CD4-positive, alpha-beta memory T cell (primary cell): ENCODE measurements at places on chromosomes 5 and 9. TPM values are rescaled to one million over a fixed set of nuclear protein-coding genes. Genes with fewer than 3 reads are reported as not detected.

The PCSK1 gene
- not detected for polyA plus RNA-seq

GRCh38 chr9:31950756-31951155 is 433.7 kb upstream of the ACO1 start:
- DNase-seq = no peak

- DNase-seq = no peak
Measured at GRCh38 chr9:126986506-126986951, 71.9 kb downstream of the RALGPS1 start.

The C9orf50 gene
- polyA plus RNA-seq = not detected

The RASGRF2 gene
- 16.9 TPM for polyA plus RNA-seq

The RNF145 gene
- 16.9 TPM for polyA plus RNA-seq

GRCh38 chr5:33761139-33761538 is 130.7 kb downstream of the ADAMTS12 start:
- DNase-seq = no peak

DNA sequence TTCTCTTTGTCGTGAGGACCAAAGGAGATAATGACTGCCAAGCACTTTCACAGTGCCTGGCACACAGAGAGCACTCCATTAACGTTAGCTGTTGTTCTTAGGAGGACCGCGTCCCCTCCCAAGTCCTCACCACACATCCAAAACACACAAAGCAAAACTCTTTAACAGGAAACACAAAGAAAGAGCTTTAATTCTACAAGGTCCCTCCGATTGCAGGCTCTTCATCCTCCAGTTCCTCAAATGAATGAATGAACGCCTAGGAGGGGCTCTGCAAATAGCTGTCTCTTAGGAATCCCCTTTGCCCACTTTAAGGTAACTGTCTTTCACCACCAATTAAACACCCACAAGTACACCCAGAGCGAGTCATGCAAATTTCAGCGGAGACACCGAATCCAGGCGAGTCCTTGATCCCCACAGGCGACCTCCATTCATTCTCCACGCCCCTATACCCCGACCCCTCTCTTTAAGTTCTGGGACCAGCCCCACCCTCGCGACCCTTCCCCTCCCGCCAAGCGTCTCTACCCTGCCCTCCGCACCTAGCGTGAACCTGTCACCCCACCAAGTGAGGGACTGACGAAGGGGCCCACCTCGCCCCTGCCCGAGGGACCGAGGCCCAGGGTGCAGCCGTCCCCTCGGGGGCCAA is 644 bp downstream of the TSC1 start:
- no peak for DNase-seq

DNA sequence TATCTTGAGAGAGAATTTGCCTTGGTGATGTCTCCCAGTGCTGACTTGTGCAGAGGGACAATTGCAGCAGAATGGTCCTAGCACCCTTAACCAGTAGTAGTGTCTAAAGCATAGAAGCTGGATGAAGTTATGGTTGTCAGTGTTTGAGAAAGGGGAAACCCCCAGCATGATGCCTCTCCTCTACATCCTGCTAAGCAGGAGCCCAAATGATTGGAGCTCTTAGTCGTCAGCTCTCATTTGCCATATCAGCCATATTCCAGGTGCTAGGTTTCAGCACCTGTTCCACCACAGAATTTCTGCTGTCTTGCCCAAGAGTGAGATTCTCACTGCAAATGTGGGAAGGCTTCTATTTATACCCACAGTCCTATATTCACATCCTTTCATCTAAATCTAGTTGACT is 43.7 kb upstream of the RFX3 start:
- no peak for DNase-seq

The GPR151 gene
- polyA plus RNA-seq = not detected

- DNase-seq = no peak
Measured at GRCh38 chr9:127918183-127919107, 1.6 kb upstream of the ST6GALNAC4 start.

GRCh38 chr9:115980976-115981375 is 172.6 kb upstream of the PAPPA start:
- no peak for DNase-seq

DNA sequence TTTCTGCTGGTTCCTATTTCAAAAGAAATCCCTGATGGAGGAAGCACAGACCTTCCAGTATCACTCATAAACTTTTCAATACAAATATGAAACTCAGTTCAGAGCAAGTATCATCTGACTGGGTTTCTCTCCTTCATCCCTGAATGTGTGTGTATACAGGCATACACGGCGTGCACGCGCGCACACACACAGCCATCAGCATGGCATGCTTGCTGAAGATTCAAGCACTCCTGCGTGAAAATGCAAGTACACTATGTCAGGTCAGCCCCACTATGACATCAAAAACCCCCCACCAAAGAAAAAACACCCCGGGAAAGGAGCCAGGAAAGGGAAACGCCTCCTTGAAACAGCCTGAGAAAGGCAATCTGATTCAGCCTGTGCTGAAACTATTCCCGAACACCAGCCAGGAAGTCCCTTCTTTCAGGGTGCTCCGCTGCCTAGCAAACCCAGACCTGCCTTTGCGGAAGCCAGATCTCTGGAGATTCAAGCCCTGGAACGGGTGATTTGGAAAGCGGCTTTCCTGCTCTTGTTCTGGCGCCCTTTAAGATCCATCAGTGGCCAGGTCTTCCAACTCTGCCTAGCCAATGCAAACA is 831 bp downstream of the KLHL3 start:
- DNase-seq = peak; percentile 11

- DNase-seq = no peak
Measured at GRCh38 chr5:90740244-90740799, 181.7 kb downstream of the ADGRV1 start.

The SLC46A2 gene
- polyA plus RNA-seq = not detected

The WDR38 gene
- polyA plus RNA-seq = not detected

- DNase-seq = no peak
Measured at GRCh38 chr5:30108051-30108450, 1085.4 kb upstream of the CDH6 start.

- DNase-seq = no peak
Measured at GRCh38 chr9:136494531-136495215, 11.8 kb upstream of the SEC16A start.

The FOXD1 gene
- not detected for polyA plus RNA-seq

- no peak for DNase-seq
Measured at GRCh38 chr9:93072383-93072795, 13.9 kb downstream of the SUSD3 start.
